ENCODE measurements at places on chromosomes 16 and 17. TPM values are rescaled to one million over a fixed set of nuclear protein-coding genes. Genes with fewer than 3 reads are reported as not detected.

The SOCS1 gene
- total RNA-seq, result 152 TPM

The ZNF624 gene
- 2.9 TPM for total RNA-seq

The TMC5 gene
- total RNA-seq, result not detected

- H3K4me3 ChIP-seq, result no peak overlapping the region
- DNase-seq, result no peak
- H3K27ac ChIP-seq, result no peak overlapping the region
- no peaks in the 10 kb centered on the region for H3K36me3 ChIP-seq
Measured at GRCh38 chr17:49439673-49440571, 25.2 kb upstream of the PHB1 start.

GRCh38 chr17:79950751-79951150 lies 84.9 kb downstream of the TBC1D16 start:
- no peak overlapping the region for H3K4me3 ChIP-seq
- H3K36me3 ChIP-seq, result no peaks in the 10 kb centered on the region
- no peak overlapping the region for H3K27ac ChIP-seq
- H3K27me3 ChIP-seq, result no peaks in the 10 kb centered on the region
- DNase-seq, result no peak

GRCh38 chr17:18368946-18369345 lies 5.6 kb upstream of the SHMT1 start:
- DNase-seq, result no peak
- H3K27ac ChIP-seq, result no peak overlapping the region
- H3K27me3 ChIP-seq, result peaks cover 23% of the 10 kb centered on the region
- H3K4me3 ChIP-seq, result no peak overlapping the region
- H3K4me1 ChIP-seq, result peaks cover 2% of the 10 kb centered on the region

DNA sequence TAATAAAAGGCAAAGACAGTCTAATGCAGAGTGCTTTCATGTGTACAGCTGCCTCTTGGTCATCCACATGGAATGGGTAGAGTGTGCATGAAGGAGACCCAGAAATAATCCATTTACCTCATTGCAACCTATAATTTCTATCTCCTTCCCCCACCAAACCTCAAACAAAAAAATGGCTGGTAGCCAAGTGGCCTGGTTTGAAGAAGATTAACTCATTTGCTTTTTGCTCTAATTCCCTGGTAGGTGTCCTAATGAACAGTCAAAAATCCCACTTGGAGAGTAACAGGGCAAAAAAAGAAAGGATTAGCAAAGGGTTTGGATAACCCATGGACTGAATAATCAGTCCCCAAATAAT lies 13.0 kb upstream of the LYRM9 start:
- H3K4me3 ChIP-seq, result no peak overlapping the region
- no peaks in the 10 kb centered on the region for H3K4me1 ChIP-seq
- no peaks in the 10 kb centered on the region for H3K36me3 ChIP-seq
- DNase-seq, result no peak
- H3K27me3 ChIP-seq, result peaks cover 20% of the 10 kb centered on the region

DNA sequence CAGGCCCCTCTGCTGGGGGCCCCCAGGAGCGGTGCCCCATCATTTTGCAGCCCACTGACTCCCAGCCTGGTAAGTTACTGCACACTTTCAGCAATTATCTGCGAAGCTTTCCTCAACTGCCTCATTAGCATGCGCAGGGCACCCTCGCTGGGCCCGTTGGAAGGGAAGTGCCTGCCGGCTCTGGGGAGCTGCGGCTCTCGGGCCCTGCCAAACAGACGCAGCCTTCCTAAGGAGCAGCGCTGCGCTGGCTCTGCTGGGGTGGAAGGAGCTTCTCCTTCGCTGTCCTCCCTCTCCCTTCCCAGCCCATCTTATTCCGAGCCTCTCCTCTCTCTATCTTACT lies 71.0 kb downstream of the RBBP6 start:
- peaks cover 50% of the 10 kb centered on the region for H3K27me3 ChIP-seq
- H3K4me3 ChIP-seq, result no peak overlapping the region
- H3K36me3 ChIP-seq, result no peaks in the 10 kb centered on the region
- H3K27ac ChIP-seq, result no peak overlapping the region

- H3K36me3 ChIP-seq, result peaks cover 7% of the 10 kb centered on the region
- peaks cover 53% of the 10 kb centered on the region for H3K27me3 ChIP-seq
- DNase-seq, result peak; percentile 89
- peak within 1 kb of the TSS; percentile 78 for H3K27ac ChIP-seq
Measured at GRCh38 chr17:81394921-81395599, at the start of gene BAHCC1. Gene BAHCC1, plus strand, starts transcription at chr17:81395457. Its CDS starts 4,283 bp downstream, at chr17:81399740.

DNA sequence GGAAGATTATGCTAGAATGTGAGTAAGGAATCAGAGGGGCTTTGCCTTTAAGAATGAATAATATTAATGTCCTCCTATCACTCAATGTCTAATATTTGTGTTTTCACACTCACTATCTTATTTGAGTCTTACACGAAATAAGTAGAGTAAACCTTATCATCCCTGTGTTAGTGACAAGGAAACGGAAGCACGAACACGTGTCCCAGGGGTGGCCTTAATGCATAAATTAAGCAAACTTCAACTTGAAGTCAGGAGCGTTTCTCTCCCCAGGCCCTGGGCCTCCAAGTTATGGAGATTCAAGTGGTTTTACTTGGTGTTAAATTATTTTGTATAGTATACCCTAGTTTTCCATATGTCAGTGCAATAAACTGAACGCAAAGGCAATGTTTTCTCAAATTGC lies 96.0 kb downstream of the WDR59 start:
- peaks cover 2% of the 10 kb centered on the region for H3K4me1 ChIP-seq
- H3K27me3 ChIP-seq, result no peaks in the 10 kb centered on the region
- H3K36me3 ChIP-seq, result peaks cover 68% of the 10 kb centered on the region
- no peak overlapping the region for H3K4me3 ChIP-seq
- no peak for DNase-seq
